ENCODE measurements at places on chromosomes 16 and 17.

GRCh38 chr17:13735861-13736260 lies 134.1 kb upstream of the HS3ST3A1 start:
- DNase-seq = no peak

DNA sequence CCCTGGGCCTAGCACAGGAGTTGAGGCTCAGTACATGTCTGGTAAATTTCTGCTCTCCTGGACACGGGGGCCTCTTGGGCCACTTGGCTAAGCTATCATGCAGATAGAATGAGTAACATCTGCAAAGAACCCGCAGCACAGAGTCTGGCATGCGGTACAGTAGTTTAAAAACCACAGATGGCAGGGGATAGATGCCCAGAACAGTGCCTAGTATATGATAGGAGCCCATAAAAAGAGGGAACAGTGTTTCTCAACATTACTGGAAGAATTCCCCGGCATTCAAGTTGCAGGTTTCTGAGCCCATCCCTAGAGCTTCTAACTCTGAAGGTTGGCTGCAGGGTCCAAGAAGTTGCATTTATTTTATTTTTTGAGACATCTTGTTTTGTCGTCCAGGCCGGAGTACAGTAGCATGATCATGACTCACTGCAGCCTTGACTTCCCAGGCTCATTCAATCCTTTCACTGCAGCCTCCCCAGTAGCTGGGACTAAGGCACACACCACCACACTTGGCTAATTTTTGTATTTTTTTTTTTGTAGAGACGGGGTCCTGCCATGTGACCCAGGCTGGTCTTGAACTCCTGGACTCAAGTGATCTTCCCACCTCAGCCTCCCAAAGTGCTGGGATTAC lies 5.8 kb downstream of the CDIPT start:
- DNase-seq = no peak

GRCh38 chr17:57985675-57985974 lies 2.4 kb downstream of the VEZF1 start:
- peak; percentile 56 for DNase-seq

GRCh38 chr16:70677499-70678120 lies 8.2 kb downstream of the MTSS2 start:
- no peak for DNase-seq

DNA sequence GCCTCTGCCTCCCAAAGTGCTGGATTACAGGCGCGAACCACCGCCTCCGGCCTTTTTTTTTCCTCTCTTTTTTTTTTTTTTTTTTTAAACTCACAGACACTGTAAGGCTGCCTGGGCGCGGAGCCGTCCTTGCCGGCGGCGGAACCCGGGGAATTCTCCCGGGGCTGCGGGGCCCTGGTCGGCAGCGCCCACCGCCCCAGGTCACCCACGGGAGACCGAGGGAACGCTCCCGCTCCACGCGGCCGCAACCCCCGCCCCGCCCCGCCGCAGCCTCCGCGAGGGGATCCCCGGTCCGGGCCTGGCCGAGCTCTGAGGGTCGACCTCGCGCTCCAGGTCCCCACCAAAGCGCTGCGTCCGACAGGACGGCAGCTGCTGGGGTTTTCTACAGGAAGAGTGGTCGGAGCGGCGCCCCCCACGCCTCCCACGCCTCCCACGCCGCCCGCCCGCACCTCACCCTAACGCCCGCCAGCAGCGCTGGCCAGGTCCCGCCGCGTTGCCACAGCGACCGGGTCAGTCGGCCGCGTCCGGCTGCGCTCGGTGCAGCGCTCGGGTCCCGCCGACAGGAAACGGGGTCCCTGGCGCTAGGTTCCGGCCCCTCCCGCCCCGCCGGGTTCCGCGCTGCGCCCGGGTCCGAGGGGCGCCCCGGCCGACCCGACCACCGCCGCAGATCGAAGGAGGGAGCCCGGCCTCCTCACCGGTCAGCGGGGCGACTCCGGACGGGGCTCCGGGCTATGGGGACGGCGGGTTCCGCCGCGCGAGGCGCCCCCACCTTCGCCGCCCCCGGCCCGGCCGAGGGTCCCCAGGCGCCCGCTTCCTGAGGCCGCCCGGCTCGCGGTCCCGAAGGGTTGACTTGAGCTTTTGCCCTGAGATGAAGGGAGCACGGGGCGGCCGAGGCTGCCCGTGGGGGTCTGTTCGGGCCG lies at the start of gene CCDC57:
CCDC57 (minus strand) TSS at position 512 of the 920 bp plus-strand sequence. CDS start 10,898 bp downstream, outside the sequence.
- peak; percentile 80 for DNase-seq

- no peak for DNase-seq
Measured at GRCh38 chr16:77785373-77785764, 3.0 kb upstream of the VAT1L start.

- no peak for DNase-seq
Measured at GRCh38 chr16:64857411-64857810, 264.5 kb downstream of the CDH11 start.

GRCh38 chr16:79127766-79128165 lies 472.8 kb downstream of the MAF start:
- peak; percentile 64 for DNase-seq

DNA sequence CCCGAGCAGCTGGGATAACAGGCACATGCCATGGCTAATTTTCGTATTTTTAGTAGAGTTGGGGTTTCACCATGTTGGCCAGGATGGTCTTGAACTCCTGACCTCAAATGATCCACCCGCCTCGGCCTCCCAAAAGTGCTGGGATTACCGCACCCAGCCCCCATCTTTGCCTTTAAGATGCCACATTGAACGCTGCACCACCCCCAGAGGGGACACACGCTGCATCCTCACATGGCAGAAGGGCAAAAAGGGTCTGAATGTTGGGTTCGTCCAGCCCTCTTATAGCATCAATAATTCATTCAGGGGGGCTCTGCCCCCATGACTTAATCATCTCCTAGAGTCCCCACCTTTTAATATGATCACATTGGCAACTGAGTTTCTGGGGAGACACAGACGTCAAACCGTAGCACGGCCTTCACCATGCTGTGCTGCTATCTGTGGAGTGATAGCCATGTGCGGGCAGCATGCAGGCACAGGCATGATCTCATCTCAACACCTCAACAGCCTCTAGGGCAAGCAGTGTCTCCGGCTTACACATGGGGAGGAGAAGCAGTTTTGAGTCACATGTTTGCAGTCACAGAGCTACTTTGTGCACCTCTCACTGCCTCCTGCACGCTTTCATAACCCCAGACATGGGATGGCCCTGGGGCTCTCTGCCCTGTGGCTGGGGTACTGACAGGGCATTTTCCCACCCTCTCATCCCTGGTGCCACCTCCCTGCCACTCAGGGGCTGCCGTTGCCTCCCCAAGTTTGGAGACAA lies 30.0 kb downstream of the IL21R start:
- DNase-seq = no peak
